ENCODE measurements at places on chromosomes 7 and 10.

- no peak for DNase-seq
These were observed 162.3 kb downstream of the CAMK1D start for GRCh38 chr10:12511651-12512050.

DNA sequence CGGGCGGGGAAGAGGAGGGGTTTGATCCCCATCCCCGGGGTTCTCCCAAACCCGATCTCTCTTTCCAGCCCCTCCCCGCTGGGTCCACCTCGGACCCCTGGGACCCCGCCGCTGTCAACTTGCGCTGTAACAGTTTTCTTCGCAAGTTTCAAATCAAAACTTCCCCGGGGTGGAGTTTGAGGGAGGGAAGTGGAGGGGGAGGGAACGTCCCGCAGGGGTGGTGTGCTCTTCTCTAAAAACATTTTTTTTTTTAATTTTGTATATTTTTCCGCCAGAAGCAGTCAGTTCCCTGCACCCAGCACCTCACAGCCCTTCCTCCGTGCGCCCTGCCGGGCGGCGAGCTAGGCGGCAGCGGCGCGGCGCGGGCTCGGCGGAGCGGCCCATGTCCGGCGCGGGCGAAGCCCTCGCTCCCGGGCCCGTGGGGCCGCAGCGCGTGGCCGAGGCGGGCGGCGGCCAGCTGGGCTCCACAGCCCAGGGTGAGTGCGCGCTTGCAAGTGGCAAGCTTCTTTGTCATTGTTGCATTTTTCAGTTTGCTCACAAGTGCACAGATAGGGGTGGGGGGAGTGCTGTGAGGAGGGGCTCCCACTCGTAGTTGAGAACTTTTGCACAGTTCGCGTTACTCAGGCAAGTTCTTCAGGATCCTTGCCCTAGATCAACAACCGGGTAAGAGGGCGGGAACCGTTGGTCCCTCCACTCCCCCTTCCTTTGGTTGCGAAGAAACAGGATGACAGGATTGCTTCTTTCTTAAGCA, 933 bp downstream of the MDFIC start:
- peak; percentile 46 for DNase-seq

GRCh38 chr10:128058750-128059134, 67.5 kb downstream of the MKI67 start:
- DNase-seq, result no peak

DNA sequence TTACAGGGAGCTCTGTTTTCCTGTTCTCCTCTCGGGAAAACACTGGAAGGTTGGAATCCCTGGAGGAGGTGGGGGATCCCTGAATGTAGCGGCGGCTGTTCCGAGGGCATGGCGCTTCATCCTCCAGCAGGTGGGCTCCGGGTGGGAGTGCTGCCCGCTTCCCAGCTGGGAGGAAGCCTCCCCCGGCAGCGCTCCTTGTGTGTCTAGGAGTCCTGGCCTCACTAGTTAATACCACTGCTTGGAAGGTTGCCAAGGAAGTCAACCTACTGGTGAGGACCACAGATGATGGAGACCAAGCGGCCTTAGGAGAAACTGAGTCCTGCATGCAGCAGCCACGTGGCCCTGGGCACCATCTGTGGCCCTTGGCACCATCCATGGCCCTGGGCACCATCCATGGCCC, 151.9 kb upstream of the PFKP start:
- no peak for DNase-seq

DNA sequence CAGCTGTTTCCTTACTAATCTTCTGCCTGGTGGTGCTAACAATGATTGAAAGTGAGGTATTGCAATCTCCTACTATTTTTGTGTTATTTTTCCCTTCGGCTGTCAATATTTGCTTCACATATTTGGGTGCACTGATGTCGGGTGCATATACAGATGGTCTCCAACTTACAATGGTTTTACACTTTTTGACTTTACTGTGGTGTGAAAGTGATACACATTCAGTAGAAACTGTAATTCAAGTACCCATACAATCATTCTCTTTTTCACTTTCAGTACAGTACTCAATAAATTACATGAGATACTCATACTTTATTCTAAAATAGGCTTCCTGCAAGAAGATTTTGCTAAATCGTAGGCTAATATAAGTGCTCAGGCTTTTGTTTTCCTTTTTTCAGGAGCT, 73.2 kb downstream of the RNF216 start:
- no peak for DNase-seq
